ENCODE measurements at places on chromosomes 3 and 15.

DNA sequence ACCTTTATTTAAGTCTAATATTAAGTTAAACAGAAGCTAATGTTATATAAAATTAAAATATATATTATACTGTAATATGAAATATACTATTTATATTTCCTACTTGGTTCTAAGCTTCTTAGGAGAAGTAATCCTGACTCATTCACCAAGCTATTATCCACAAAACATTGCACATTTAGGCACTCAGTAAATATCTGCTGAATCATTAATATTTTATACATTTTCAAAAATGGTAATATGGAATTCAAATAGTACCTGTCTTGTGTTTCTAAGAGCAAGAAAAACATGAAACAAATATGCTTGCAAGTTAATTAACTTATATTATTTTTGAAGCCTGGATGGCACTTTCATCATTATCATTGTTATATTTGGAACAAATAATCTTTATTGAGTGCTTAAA lies 153.0 kb upstream of the CNTN4 start:
- DNase-seq, result no peak

GRCh38 chr3:152505926-152506325 lies 237.2 kb downstream of the MBNL1 start:
- no peak for DNase-seq

DNA sequence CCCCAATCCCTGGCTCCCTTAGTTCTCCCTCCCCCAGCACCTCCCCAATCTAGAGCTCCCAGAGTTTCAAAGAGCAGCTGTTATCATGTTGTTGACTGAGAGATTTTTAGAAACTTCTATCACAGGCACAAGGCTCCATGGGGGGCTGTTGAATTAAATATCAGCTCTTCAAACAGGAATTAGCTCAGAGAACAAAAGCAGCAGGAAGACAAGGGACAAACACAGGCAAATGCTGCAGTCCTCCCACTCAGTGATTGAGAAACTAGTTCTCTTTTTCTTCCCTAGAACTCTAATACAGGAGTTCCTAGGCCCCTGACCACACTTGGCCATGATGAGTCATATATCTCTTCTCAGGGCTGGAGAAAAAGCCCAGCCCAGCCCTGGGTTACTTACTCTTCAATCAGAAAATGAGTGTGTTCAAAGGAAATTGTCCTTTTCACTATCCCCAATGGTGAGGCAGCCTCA lies 262.1 kb downstream of the IGSF11 start:
- DNase-seq, result no peak

GRCh38 chr3:63824309-63824708 lies 5.2 kb downstream of the C3orf49 start:
- DNase-seq, result peak; percentile 74

DNA sequence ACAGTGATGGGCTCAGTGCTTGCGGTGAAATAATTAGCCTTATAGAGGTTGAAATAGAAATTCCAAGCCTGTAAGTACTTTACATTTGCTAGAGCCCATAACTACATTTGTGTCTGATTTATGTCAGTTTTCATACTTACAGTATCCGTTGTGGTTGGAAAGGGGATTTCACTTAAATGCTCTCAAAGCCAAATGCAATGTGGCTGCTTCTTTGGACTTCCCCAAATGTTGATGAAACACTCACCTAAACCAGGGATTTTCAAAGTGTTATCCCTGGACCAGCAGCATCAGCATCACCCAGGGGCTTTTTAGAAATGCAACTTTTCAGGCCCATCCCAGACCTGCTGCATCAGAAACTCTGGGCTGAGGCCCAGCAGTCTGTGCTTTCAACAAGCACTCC lies 378.7 kb downstream of the MCTP2 start:
- no peak for DNase-seq

Data from retinal pigment epithelial cell (primary cell).